ENCODE measurements at places on chromosomes 4 and X.

- no peak for DNase-seq
These were observed 6.9 kb upstream of the GPR78 start for GRCh38 chr4:8573266-8573665.

DNA sequence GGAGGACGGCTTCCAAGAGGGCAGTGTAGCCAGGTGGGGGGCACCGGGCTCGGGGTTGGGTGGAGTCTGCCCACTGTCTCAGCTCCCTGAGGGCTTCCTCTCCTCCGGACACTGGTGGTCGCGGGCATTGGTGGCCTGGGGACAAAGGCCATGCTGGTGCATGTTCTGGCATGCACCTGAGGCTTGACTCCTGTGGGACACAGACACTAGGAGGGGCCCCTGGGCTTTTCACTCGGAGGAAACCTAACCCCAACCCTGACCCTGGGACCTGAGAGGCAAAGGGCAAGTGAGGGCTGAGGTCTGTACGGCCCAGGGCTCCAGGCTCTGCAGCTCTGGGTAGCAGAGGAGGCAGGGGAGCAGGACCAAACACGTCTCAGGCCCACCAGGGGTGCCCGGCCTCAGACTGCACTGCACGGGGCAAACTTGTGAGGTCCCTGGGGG is 22.3 kb upstream of the FGFR3 start:
- no peak for DNase-seq

DNA sequence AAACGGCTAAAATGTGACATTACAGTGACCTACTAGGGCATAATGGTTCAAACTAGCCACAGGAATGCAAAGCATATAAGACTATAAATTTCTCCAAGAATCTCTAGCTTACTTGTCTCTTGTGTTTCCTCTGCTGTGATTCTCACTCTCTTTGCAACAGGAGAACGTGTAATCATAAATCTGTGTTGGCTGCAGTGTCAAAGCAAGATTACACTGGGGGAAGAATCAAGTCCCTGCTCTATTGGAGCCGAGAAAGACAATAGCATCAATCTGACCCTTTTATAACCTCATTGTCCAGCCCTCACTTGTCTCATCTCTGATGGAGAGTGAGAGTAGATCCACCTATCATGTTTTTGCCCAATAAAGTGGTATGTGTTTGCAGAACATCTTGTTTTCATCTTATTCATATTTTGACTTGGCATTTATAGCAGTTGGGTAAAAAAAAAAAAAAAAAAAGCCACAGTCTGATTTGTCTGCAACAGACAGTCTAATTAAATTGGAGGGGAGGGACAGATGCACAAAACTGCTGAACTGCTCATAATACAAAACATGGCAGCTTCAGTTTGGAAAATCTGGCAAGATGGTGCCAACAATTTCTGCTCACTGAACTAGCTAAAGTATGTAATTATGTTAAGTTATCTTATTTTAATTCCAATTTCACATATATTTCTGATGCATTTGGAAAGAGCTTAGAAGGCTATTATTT is 165.0 kb upstream of the GABRA2 start:
- no peak for DNase-seq

- DNase-seq = no peak
These were observed 81.2 kb downstream of the SHISA3 start for GRCh38 chr4:42478509-42478908.

- DNase-seq = no peak
These were observed 752.5 kb upstream of the PCDH10 start for GRCh38 chr4:132396636-132397035.

DNA sequence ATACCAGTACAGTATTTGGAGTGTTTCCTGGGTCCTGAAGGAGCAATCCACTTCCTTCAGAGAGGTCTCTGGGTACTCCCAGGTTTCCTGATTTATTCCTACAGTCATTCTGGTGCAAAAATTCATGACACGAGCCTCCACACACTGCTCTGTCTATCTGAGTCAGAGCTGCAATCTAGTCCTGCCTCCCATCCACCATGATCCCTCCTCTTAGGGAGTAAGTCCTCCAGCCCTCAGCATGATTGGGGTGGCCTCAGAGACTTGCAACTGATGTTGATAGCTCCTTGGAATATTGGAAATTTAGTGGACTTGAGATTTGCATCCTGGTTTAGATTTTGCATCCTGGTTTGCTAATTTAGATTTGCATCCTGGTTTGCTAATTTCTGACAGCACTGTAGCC is 20.5 kb downstream of the CNGA1 start:
- DNase-seq = no peak

DNA sequence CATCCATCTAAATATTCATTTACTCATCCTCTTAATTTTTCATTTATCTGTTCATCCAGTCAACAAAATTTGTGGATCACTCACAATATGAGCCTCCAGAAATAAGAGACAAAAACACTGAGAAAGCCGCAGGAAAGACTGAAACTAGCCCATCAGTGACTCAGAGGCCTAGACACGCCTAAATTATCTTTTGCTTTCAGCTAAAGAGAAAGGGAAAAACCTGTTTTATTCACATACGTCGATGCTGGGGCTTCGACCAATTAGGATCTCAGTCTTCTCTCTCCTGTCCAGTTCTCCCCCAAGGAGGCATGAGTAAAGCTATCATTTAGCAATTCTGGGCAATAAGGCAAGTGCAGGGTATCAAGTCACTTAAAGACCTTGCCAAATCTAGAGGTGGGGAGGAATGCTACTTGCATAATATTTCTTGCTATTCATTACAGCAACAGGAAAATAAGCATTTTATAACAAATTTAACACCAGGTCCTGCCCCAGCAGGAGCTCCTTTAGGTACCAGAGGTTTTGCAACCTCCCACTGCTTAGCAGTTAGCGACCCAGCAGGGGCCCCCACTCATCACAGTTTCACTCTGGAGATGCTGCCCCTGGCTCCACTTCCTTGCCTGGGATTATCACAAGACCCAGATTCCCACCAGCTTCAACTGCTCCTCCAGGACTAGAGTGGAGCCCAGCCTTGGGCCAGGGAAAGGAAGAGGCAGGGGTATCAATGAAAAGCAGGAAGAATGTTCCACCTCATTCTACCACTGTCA is 30.1 kb upstream of the TMEM154 start:
- DNase-seq = no peak

GRCh38 chrX:42362219-42362618 is 415.7 kb downstream of the PPP1R2C start:
- DNase-seq = no peak

DNA sequence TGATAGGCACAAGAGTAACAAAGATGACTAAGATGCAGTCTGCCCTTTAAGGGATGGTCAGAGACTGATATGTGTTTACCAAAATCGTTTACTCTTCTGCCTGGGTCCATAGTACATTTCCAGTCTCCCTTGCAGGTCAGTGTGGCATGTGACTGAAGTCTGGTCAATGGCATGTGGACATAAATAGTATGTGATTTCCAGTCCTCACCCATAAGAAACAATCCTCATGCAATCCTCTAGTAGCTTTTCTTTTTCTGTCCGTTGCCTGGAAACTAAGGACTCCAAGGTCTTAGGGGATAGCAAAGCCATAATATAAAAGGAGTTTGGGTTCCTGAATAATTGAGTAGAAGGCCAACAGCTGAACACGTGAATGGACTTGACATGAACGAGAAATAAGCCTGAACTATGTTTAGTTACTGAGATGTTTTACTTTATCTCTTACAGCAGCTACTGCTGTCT is 1.1 kb downstream of the SLC9B2 start:
- DNase-seq = no peak

DNA sequence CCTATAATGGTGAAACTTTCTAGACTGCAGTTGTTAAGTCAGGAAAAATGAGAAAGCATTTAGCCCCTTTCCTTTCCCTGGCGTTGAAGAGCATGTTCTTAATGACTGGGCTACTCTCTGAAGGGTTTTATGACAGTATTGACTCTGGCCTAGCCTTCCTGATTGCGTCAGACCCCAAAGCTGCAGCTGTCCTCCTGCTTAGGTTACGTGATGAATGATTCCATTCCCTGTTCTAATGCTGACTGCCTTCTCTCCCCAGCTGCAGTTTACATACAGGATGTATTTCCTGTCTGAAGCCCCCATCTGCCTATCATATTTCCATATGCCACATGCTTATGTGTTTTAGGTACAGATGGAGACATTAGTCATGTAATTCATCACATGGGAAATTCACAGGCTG is 105.8 kb upstream of the EGFL6 start:
- DNase-seq = peak; percentile 32

GRCh38 chr4:38568768-38569167 is 95.2 kb upstream of the KLF3 start:
- no peak for DNase-seq

GRCh38 chr4:54709400-54709799 is 51.6 kb downstream of the KIT start:
- DNase-seq = no peak

DNA sequence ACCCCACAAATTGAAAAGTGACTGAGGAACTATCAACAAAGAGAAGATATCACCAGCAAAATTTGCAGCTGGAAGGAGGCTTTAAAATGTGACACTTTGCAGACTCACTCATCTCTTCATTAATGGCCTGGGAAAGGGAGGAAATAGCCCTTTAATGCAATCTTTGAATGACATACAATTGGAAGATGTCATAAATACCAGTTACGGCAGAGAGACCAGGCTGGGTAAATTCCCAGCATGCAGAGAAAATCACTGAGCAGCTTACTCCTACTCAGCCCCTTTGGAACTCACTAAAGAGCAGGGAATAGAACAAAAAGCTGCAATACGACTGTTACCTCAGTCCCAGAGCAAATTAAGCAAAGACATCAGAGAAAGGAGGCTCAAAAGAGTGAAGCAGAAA is 238.9 kb downstream of the HS3ST1 start:
- DNase-seq = no peak

- DNase-seq = no peak
These were observed 83.9 kb upstream of the ZNF827 start for GRCh38 chr4:146022541-146022940.

DNA sequence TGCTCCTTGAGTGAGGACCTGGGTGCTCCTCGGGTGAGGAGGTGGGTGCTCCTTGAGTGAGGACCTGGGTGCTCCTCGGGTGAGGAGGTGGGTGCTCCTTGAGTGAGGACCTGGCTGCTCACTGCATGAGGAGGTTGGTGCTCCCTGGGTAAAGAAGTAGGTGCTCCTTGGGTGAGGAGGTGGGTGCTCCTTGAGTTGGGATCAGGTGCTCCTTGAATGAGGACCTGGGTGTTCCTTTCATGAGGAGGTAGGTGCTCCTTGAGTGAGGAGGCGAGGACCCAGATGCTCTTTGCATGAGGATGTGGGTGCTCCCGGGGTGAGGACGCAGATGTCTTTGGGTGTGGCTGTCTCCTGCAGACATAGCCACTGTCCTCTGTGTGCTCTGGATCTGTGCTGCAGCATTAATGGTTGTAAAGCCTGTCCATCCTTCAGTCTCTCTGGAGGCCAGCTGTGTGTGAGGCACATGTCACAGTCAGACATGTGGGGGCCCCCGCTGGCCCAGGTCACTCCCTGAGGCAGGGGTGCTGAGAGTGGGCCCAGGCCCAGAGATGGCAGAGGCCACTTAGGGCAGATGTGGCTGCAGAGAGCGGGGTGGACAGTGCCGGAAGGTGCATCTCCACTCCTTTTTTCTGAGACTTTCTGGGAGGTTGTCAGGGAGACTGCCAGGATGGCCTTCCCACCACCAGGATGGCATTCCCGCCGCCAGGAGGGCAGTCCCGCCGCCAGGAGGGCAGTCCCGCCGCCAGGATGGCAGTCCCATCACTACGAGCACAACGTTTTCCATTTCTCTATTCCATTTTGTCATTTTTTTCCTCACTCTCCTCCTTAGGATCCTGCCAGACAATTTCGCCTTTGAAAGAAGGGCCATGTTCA is 101.8 kb downstream of the HMX1 start:
- DNase-seq = peak; percentile 31

DNA sequence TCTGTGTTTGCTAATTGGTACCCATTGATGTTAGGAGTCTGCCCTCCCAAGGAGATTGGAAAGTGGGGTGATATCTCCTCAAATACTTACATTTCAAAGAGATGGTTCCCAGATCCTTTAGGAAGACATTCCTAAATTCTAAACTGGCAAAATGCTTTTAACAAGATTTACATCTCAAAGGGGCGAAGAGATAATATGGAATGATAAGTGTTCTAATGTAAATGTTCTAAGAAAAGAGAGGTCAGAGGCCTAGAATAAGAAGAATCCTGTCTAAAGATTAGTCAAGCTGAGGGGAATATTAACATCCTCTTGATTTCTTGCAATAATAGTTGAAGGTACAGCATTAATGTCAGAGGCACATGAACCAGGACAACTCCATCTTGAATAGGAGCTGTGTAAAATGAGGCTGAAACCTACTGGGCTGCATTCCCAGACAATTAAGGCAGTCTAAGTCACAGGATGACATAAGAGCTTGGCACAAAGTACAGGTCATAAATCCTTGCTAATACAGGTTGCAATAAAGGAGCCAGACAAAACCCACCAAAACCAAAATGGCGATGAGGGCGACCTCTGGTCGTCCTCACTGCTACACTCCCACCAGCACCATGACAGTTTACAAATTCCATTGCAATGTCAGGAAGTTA is 2248.1 kb downstream of the ARAP2 start:
- DNase-seq = no peak
